ENCODE measurements at places on chromosomes 16 and 17.

DNA sequence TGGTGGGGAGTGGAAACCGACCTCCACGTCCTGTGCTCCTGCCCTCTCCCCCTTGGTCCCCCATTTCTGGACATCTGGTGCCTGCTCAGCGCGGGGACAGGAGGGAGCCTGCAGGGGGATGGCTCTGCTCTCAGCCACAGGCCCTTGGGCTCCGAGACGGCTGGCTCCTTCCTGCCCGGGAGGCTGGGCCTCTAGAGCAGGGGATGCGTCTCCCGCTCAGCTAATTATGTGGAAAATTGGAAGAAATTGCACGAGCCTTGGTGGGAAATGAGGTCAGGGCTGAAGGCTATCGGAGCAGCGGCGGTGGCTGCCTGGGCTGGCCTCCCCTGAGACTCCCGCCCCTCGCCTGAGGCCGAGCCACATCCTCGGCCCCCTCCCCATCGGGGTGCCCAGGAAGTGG, 154.6 kb upstream of the CIBAR2 start:
- no peak for DNase-seq

GRCh38 chr17:9658593-9659211, 13.4 kb downstream of the USP43 start:
- no peak for DNase-seq

- no peak for DNase-seq
These were observed 1.1 kb upstream of the PGAP3 start for GRCh38 chr17:39688945-39689344.

GRCh38 chr16:3461151-3461550, 17.7 kb downstream of the NAA60 start:
- no peak for DNase-seq

- no peak for DNase-seq
These were observed 23.2 kb downstream of the LSM12 start for GRCh38 chr17:44043272-44043696.

- no peak for DNase-seq
These were observed 40.8 kb downstream of the CYB5B start for GRCh38 chr16:69465083-69465721.

DNA sequence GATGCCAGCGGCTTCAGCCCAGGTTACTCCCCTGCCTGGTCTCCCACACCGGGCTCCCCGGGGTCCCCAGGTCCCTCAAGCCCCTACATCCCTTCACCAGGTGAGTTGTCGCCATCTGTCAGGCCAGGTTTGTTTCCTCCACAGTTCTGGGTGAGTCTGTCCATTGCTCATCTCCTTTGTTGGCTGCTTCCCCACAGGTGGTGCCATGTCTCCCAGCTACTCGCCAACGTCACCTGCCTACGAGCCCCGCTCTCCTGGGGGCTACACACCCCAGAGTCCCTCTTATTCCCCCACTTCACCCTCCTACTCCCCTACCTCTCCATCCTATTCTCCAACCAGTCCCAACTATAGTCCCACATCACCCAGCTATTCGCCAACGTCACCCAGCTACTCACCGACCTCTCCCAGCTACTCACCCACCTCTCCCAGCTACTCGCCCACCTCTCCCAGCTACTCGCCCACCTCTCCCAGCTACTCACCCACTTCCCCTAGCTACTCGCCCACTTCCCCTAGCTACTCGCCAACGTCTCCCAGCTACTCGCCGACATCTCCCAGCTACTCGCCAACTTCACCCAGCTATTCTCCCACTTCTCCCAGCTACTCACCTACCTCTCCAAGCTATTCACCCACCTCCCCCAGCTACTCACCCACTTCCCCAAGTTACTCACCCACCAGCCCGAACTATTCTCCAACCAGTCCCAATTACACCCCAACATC, 28.8 kb downstream of the POLR2A start:
- no peak for DNase-seq

DNA sequence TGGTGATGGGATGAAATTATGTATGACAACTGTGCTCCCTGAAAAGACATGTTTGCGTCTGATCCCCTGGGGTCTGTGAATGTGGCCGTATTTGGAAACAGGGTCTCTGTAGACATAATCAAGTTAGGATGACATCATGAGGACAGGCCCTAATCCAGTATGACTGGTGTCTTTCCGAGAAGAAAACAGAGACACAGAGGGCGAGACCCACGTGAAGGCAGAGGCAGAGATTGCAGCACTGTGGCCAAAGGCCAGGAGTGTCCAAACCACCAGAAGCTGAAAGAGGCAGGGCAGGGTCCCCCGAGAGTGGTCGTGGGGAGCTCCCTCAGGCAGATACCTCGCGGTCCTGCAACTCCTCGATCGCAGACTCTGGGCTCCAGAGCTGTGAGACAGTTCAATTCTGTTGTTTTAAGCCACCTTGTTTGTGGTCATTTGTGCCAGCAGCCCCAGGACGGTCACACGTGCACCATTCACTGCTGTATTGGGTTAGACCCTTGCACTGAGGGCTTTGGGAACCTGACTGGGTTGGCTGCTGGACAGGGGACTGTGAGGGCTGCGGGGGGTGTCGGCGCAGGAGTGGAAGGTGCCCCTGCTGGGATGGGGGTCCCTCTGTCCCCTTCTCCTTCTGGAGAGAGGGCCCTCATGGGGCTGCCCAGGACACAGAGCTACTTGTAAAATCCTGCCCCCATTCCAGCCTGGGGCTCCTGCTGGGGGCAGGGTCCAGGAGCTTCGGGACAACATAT, 27.7 kb downstream of the METRNL start:
- no peak for DNase-seq

DNA sequence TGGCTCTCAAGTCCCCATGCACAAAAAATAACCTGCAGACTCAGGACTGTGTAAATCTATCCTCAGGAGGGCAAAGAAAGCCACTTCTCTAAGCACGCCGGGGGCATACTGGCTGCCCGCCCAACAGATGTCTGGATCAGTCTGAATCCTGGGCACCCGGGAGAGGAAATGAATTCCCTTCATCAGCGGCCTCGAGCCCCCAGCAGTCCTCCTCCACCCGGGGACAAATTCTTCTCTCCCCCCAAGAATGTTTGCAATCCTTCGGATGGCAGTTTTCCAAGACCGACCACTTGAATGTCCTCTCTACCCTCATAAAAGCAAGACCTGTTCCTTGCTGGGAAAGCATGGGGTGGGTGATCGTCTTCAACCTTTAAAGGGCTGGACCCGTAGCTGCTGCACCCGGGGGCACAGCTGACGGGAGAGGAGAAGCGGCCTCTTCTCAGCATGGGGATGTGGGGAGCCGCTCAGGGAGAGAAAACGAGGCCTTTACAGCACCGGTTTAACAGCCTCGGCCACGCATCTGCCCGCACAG, 9.4 kb upstream of the MAP2K3 start:
- DNase-seq: no peak

- no peak for DNase-seq
These were observed 108.1 kb downstream of the AXIN2 start for GRCh38 chr17:65453204-65453931.

DNA sequence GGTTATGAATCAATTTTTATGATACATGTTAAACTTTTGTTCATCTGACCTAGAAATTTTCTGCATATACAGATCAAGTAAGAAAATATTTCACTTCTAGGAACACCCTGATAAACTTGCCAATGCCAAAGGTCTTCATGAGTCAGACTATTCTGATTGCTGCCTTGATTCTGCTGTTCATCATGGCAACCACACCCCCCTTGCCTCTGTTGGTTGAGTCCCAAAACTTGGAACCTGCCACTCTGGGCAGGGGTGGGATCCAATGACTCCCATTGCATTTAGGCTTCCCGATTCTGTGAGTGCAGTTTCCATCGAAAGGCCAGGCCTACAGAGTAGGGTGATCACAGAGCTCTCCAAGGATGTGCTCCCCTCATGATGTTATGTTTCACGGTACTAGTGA, 15.8 kb upstream of the TENT4B start:
- no peak for DNase-seq

GRCh38 chr16:7443648-7444365, 111.2 kb downstream of the RBFOX1 start:
- no peak for DNase-seq

GRCh38 chr17:14688134-14688533, 387.3 kb downstream of the HS3ST3B1 start:
- DNase-seq: no peak

DNA sequence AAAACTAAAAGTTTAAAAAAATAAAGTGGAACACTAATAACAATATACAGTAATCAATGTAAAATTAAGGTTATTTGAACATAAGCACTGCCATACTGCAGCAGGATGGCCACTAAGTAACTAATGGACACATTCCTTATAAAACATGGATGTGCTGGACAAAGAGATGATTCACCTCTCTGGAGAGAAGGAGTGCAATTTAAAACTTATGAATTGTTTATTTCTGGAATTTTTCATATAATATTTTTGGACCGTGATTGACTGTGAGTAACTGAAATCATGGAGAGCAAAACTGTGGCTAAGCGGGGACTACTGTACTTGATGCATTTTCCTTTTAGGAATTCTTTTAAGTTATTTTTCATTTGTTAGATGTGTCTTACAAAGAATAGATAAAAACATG, 21.8 kb downstream of the CBFB start:
- DNase-seq: no peak

- no peak for DNase-seq
These were observed 2.6 kb downstream of the ADCY9 start for GRCh38 chr16:4113358-4114256.

- DNase-seq: no peak
These were observed 1.2 kb downstream of the THAP11 start for GRCh38 chr16:67843343-67843765.

Measured in activated T-helper 1 cell treated with anti-CD3 and anti-CD28 coated beads, Interleukin-2, amount 50 U/mL, for 16 hours (primary cell).